Effector memory CD4-positive, alpha-beta T cell (primary cell): ENCODE measurements at places on chromosomes 5 and 9.
A peak's percentile ranks its signal among the peaks of the same experiment; 100 is the strongest.

- DNase-seq = peak; percentile 66
These were observed 23.6 kb downstream of the PCDHGC5 start for GRCh38 chr5:141512390-141512910.

DNA sequence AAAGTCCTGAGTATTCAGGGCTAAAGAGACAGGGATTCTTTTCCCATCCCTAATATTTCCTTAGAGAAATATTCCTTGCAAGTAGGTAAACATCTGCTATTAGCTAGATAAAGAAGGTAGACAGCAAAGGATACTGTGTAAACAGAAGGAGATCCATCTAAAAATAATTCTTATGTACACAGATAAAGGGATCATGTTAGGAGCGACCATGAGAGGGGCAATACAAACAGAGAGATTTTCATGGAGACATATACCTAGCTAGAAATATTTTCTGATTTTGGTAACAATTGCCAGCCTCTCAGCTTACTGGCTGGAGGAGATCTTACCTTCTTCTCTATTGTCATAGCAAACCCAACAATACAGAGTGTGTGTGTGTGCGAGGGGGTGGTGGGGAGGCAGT lies 184.6 kb upstream of the DMAC1 start:
- DNase-seq = no peak

GRCh38 chr5:103674251-103674650 lies 111.7 kb upstream of the NUDT12 start:
- no peak for DNase-seq

DNA sequence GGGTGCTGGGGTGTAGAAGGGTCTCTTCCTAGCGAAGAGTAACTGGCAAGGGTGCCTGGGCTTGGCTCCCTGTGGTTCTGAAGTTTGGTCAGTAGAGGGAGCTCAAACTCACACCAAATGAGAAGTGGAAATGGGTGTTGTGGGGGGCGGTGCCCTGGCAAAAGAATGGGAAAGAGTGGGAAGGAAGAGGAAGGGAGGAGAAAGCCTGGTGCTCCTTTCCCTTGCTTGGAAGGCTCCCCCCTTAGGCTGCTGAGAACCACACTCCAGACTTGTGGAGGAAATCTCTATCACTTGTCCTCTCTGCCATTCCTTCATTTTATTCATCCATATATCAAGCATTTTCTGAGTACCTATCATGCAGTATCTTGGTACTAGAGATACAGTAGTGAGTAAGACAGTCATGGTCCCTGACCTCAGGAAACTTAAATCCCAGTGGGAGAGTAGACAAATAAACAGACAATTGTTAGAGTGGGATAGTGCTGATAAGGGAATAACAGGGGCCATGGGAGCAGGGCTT lies 13.0 kb downstream of the SLC4A9 start:
- DNase-seq = no peak

GRCh38 chr5:90168399-90168798 lies 241.2 kb downstream of the CETN3 start:
- DNase-seq = no peak

- DNase-seq = no peak
These were observed 10.8 kb downstream of the UBE2D2 start for GRCh38 chr5:139571966-139572365.

DNA sequence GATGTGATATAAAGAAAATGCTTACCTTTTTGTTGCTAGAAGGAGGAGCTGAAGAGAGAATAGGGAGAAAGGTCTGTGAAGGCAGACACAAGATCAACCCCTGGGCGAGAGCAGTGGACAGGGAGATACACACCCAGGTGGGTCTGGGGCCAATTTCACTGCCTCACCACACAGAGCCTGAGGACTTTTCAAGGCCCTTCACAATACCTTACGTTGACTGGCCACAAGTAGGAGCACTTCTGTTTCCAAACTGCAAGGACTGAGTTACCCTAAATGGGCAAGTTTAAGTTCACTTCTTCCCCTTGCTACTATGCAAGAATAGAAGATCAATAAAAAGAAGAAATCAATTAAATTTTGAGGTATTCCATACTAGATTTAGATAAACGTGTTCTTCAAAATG lies 174.5 kb upstream of the SLC12A2 start:
- no peak for DNase-seq

DNA sequence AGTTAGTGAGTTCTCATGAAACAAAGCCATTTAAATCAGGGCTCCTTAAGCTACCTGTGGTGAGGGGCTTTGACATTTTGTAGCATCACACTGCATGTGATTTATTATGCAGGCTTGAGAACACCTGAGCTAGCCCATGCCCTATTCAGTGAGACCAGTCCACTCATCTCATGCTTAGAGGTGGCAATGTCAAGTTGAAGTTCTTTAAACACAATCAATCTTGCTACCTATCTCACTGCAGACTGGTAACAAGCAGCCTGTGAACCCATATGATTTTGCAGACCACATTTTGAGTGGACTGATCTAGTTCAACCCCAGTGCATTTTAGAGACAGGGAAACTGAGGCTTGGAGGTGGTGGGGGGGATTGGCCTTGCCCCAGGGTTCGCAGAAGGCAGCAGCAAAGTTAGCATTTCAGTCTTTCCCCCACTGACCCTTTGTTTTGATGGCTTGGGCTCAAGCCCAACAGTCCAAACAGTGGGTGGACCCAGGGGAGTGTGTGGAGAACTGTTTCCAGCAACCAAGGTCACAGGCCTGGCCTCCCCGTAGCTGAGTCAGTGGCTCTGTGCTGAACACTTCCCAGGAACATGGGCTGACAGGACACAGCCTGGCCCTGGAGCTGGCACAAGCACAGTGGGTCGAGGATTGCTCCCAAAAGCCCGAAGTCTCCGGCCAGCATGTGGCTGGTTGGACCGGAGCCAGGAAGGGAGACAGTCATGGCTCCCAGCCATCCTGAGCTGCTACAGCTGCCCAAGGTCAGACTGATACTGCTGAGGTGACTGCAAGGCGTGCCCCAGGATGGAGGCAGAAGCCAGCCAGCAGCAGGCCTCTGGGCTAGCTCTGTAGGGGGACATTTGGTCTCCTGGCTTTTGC lies 95.3 kb downstream of the RGS3 start:
- no peak for DNase-seq

DNA sequence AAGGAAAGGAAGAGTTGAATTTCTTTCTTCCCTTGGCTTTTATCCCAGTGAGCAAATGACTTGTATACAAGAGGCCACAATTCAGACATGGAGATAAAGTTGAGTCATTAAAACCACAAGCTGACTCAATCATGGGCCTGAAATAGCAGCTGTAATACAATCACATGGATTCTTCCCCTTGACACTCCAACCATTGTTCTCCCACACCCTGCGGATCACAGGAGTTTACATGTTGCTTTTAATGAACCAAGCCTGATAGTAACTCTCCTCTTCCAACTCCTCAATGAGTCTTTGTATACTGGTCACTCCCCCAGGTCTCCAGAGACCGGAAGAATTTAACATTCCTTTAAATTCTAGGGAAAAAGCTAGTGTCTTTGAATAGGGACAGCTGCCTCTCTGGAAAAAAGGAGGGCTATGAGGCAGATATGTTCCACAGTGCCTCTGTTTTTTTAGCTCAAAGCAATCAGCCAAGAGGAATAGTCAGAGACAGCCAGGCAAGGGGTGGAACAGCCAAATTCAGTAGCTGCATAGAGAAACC lies 32.4 kb downstream of the PCDHGC5 start:
- DNase-seq = no peak

DNA sequence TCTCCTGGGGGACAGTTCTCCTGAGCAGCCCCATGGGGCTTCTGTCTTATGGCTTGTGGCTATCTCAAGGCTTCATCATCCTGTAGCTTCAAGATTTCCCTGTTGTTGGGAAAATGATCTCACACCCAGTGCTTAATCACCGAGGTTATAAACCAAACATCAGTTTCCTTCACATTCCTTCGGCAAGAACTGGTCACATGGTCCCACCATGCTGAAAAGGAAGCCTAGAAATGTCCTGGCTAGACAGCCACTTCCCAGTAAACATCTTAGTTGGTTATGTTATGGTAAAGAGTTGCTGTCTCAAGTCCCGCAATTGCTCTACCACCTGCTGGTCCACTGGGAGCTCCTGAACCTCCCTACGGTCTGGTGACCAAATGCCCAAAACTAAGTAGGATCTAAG lies 66.0 kb downstream of the RAB3C start:
- DNase-seq = no peak

- no peak for DNase-seq
These were observed 46.3 kb upstream of the GLIS3 start for GRCh38 chr9:4346131-4346530.

DNA sequence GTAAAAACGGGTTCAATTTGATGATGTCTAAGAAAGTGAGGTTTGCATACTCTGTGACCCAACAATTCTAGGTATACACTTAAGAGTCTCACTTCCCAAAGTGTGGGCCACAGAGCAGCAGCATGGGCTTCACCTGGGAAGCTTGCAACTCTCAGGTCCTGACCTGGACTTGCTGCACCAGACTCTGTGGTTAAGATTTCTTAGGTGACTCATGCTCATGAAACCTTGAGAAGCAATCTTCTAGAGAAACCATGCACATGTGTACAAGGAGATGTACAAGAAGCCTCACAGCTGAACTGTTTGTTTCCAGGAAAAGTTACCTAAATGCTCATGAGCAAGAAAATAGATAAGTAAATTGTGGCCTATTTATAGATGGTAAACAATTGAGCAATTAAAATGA lies 30.0 kb downstream of the DNAJC21 start:
- no peak for DNase-seq

- no peak for DNase-seq
These were observed 5.5 kb downstream of the MAN2A1 start for GRCh38 chr5:109695005-109695926.

- no peak for DNase-seq
These were observed 31.9 kb upstream of the SSBP2 start for GRCh38 chr5:81782811-81783210.

GRCh38 chr9:14692470-14693250 lies 572 bp downstream of the ZDHHC21 start:
- peak; percentile 5 for DNase-seq

GRCh38 chr5:38420691-38421390 lies 135.6 kb downstream of the LIFR start:
- DNase-seq = no peak

DNA sequence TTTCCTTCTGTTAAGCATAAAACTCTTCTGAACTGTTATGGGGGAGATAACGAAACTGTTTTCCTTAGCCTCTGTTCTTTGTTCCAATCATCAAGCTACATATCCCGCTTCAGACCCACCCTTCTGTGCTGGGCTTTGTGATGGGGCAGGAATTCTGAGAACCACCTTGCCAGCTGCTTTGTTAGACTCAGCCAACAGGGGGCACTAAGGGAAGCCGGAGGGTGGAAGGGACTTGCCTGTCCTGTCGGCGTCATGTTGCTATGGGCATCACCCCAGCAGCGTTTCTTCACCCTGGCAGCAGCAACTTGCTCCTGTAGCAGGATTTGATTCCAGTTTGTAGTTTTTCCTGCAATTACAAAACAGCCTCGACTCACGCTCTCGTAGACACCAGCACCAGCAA lies 169.1 kb downstream of the CAAP1 start:
- no peak for DNase-seq

DNA sequence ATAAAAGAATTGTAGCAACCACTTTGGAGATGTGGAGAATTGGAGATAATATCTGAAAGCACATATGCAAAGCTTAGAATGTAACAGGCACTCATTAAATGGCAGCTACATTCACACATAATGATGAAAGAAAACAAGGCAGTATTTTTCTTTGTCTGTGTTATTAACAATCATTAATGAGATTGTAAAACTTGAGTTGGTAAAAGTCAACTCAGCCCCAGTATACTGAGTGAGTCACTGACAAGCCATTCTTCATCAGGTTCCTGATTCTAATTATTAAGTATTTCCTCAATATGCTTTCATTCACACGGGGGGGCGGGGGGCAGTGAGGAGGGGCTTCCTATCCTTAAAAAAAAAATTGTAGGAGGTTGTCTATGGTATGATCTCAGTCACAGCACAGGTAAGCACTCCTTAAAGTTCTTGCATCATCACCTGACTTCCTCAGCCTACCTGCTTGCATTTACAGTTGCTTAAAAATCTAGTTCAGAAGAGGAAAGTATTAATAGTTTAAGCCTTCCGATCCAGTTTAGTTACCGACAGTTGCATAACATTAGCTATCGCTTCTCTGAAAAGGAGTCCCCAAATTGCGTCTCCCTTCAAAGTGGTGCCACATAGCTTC lies 379.8 kb downstream of the EFNA5 start:
- no peak for DNase-seq

DNA sequence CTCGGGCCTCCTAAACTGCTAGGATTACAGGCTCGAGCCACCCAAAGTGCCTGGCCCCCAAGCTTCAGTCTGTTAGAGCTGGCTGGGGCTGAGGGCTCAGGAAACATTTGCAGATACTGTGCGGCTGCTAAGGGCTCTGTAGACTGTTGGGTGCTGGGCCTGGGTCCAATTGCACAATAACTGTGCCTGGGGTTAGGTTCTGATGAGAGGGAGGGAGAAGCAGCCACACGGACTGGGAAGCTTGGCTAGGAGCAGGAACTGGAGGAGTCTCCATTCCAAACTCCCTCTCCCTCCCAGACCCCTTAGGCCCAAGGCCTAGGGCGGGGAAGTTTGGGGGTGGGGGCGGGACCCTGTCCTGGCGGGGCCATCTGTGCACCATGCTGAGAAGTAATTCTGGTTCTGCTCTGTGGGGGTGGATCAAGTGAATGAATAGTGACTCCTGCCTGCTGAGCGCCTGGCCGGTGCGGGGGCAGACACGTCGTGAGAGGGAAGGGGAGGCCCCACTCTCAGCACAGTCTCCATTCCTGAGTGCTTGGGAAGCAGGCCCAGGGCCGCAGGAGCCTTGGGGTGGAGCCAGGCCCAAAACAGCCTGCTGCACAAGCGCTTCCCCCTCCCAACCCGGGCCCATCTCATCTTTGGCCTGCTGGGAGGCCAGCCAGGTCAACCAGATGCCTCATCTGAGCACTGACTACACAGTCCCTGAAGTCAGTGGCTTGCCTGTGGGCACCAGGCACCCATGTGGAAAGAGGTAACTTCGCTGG lies 1.5 kb downstream of the ASS1 start:
- DNase-seq = no peak

DNA sequence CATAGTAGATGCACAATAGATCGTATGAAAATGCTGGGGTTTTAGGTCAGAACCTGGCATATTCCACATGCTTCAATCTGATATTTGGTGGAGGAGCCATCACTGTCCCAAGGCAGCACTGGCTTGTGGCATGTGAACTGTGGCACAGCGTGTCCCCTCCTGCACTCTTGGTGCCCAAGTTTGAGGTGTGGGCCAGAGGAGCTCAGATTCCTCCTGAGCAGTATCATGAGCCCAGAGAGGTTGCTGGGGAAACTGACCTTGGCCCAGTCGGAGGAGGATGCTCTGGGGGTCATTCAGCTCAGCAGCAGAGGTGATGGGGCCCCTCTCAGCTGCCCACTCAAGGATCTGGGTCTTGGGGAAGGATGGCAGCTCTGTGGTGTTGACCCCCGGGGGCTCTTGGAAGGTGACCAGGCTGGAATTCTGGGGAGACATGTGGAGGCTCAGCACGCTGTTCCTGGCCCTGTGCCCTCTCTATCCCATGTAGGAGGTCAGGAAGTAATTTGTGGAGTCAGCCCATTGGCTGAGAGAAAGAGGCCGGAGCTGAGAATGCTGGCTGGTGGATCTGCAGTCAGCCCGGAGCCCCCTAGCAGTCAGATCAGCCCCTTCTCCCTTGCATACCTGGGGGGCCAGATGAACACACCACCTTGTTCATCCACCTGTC lies 23.7 kb downstream of the FPGS start:
- no peak for DNase-seq

- no peak for DNase-seq
These were observed 61.8 kb upstream of the LRRTM2 start for GRCh38 chr5:138936968-138937345.

- DNase-seq = no peak
These were observed 165.3 kb downstream of the BNC2 start for GRCh38 chr9:16705111-16705604.
